ENCODE measurements at places on chromosomes 4 and X. TPM values are rescaled to one million over a fixed set of nuclear protein-coding genes. Genes with fewer than 3 reads are reported as not detected.

Gene DRP2
- 1.6 TPM for total RNA-seq

Gene C1QTNF7
- not detected for total RNA-seq

Gene HSD17B11
- 22.4 TPM for total RNA-seq

Gene NSUN7
- total RNA-seq = not detected

Gene GPRASP2
- 0.45 TPM for total RNA-seq

Gene CT45A1
- not detected for total RNA-seq

Gene SMIM10
- 1.3 TPM for total RNA-seq

Gene HSD17B13
- not detected for total RNA-seq

Gene IDH3G
- 82.2 TPM for total RNA-seq

Gene GYG2
- total RNA-seq = not detected

Gene HDAC6
- total RNA-seq = 62.0 TPM

Gene ZNF595
- total RNA-seq = 7.1 TPM

Gene SSX2
- not detected for total RNA-seq

Gene CCNQ
- total RNA-seq = 26.4 TPM

Gene ODAM
- not detected for total RNA-seq

Gene HPRT1
- total RNA-seq = 113 TPM

Gene MAGEC2
- total RNA-seq = not detected

Gene POLN
- 7.8 TPM for total RNA-seq

Gene AADAT
- total RNA-seq = not detected

Gene F8A3
- total RNA-seq = 25.8 TPM

Gene ERAS
- not detected for total RNA-seq

Gene PORCN
- total RNA-seq = 8.9 TPM

Gene ARHGAP6
- total RNA-seq = not detected

Gene LIMCH1
- not detected for total RNA-seq

Gene DCAF8L2
- total RNA-seq = not detected

Gene SPANXD
- not detected for total RNA-seq

Gene MYOZ2
- not detected for total RNA-seq

Gene ETDC
- total RNA-seq = not detected

Data from activated T-helper 17 cell treated with anti-CD3 and anti-CD28 coated beads, Interleukin-2, amount 50 U/mL, for 72 hours (primary cell).